CD4-positive, alpha-beta memory T cell (primary cell): ENCODE measurements at places on chromosomes 12 and 14. TPM values are rescaled to one million over a fixed set of nuclear protein-coding genes. Genes with fewer than 3 reads are reported as not detected.

DNA sequence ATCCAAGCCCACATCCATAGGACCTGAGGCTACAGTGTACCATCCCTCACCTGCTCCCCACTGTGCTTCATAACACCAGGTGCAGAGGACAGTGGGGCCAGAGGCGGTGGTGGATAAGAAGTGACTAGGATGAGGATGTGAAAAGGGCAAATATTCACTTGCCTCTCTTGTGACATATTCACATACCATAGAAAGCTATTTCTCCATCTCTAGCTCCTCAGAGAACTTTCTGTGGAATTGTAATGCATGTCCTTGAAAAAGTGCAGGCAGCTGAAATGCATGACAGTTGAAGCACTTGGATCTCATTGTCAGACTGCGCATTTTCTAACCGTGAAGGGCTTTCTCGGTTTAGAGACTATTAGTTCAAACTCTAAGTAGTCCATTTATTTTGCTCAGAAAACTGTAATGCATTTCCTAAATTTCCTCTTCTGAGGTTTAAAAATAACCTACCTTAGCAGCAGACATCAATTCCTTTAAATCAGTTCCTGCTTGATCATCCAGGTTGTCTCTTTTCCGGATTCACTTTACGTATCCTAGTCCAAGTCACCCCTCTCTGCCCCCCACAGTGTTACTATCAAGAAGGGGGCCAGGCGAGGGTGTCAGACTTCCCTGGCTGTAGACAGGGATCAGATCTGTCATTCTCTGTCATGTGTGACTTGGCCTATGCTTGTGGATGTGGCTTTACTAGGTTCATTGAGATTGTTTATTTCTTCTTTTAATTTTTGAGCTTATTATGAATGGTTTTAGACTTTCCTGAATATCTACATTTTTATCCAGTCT, 984.0 kb upstream of the TMEM132C start:
- no peak for DNase-seq
- no peak overlapping the region for H3K4me3 ChIP-seq
- no peak overlapping the region for H3K27ac ChIP-seq
- H3K36me3 ChIP-seq, result no peaks in the 10 kb centered on the region

GRCh38 chr14:24943024-24943423, 106.9 kb downstream of the STXBP6 start:
- no peak overlapping the region for H3K27ac ChIP-seq
- DNase-seq, result no peak
- H3K4me1 ChIP-seq, result no peaks in the 10 kb centered on the region
- H3K4me3 ChIP-seq, result no peak overlapping the region
- no peaks in the 10 kb centered on the region for H3K36me3 ChIP-seq

The LPAR5 gene
- 10.2 TPM for total RNA-seq

- peaks cover 12% of the 10 kb centered on the region for H3K36me3 ChIP-seq
- H3K27me3 ChIP-seq, result no peaks in the 10 kb centered on the region
- H3K4me3 ChIP-seq, result no peak overlapping the region
- no peak for DNase-seq
- H3K27ac ChIP-seq, result no peak overlapping the region
- peaks cover 53% of the 10 kb centered on the region for H3K4me1 ChIP-seq
These were observed 68.0 kb downstream of the WNK1 start for GRCh38 chr12:820336-820735.

GRCh38 chr12:108907839-108908351, 28.0 kb downstream of the DAO start:
- H3K36me3 ChIP-seq, result no peaks in the 10 kb centered on the region
- H3K27ac ChIP-seq, result no peak overlapping the region

GRCh38 chr12:125528281-125528680, 463.0 kb downstream of the AACS start:
- peaks cover 8% of the 10 kb centered on the region for H3K27me3 ChIP-seq
- H3K4me3 ChIP-seq, result no peak overlapping the region
- H3K4me1 ChIP-seq, result no peaks in the 10 kb centered on the region
- DNase-seq, result no peak

- H3K36me3 ChIP-seq, result peaks cover 52% of the 10 kb centered on the region
- peaks cover 31% of the 10 kb centered on the region for H3K4me1 ChIP-seq
- no peak for DNase-seq
- H3K4me3 ChIP-seq, result no peak overlapping the region
- no peak overlapping the region for H3K27ac ChIP-seq
- H3K27me3 ChIP-seq, result no peaks in the 10 kb centered on the region
These were observed 3.4 kb downstream of the ACIN1 start for GRCh38 chr14:23091294-23092225.

DNA sequence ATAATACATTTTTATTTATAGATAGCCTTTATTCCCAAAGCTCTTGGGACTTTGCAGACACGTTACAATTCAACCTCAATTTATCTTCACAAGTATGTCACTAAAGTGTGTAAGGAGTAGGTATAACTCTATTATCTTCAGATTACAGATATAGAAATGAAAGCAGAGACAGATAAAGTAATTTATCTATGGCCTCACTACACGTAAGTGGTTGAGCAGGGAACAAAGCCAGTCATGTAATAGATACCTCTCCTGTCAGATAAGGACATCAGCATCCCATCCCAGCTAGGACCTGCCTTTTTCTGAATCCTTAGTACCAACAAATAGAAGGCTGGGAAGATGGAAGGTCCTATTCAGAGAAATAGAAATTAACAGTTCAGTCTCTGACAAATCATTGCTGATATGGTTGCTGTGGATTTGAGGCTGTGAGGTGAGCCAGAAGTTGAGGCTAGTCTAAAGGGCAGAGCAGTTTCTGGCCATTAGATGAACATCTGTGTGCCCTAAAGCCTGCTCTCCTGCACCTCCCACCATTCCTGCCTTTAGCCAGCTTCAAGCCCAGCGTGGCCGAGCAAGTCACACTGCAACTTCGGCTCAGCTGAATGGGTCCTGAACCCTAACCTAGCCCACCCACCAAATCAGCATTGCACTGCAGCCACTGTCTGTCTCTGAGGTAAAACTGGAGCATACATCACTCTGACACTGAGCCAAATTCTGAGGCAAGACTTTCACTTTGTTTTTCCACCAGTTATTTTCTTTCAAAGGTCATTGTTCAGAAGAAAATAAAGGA, 71.1 kb upstream of the PLEKHA5 start:
- no peak for DNase-seq
- H3K36me3 ChIP-seq, result no peaks in the 10 kb centered on the region
- no peaks in the 10 kb centered on the region for H3K27me3 ChIP-seq
- no peak overlapping the region for H3K27ac ChIP-seq
- H3K4me1 ChIP-seq, result no peaks in the 10 kb centered on the region

The CD27 gene
- 117 TPM for total RNA-seq

The GZMB gene
- total RNA-seq, result not detected

- no peak overlapping the region for H3K27ac ChIP-seq
- DNase-seq, result no peak
These were observed 19.9 kb upstream of the CEP170B start for GRCh38 chr14:104845033-104845666.

The C12orf56 gene
- not detected for total RNA-seq

DNA sequence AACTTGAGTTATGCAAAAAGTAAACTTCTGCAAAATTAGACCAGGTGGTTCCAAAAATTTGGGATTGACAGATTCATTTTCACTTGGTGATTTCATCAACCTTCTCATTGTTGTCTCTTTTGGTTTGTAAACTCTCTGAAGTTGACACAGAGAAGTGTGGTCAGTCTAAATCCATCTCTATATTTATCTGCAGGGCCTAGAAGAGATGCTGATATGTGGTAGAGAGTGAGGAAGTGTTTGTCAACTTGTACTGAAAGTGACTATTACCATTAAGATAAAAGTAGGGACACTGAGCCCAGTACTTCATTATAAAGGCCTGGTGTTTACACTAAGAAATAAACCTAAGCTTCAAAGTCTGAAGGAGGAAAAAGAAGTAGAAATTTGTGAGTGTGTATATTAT, 73.7 kb downstream of the RMST start:
- H3K4me3 ChIP-seq, result no peak overlapping the region
- H3K27me3 ChIP-seq, result no peaks in the 10 kb centered on the region
- no peak for DNase-seq
- H3K4me1 ChIP-seq, result no peaks in the 10 kb centered on the region

- H3K4me1 ChIP-seq, result no peaks in the 10 kb centered on the region
- H3K36me3 ChIP-seq, result no peaks in the 10 kb centered on the region
- H3K27ac ChIP-seq, result no peak overlapping the region
- DNase-seq, result no peak
- H3K27me3 ChIP-seq, result no peaks in the 10 kb centered on the region
These were observed 269.8 kb downstream of the BCAT1 start for GRCh38 chr12:24679126-24679525.

The NKX2-8 gene
- total RNA-seq, result not detected

DNA sequence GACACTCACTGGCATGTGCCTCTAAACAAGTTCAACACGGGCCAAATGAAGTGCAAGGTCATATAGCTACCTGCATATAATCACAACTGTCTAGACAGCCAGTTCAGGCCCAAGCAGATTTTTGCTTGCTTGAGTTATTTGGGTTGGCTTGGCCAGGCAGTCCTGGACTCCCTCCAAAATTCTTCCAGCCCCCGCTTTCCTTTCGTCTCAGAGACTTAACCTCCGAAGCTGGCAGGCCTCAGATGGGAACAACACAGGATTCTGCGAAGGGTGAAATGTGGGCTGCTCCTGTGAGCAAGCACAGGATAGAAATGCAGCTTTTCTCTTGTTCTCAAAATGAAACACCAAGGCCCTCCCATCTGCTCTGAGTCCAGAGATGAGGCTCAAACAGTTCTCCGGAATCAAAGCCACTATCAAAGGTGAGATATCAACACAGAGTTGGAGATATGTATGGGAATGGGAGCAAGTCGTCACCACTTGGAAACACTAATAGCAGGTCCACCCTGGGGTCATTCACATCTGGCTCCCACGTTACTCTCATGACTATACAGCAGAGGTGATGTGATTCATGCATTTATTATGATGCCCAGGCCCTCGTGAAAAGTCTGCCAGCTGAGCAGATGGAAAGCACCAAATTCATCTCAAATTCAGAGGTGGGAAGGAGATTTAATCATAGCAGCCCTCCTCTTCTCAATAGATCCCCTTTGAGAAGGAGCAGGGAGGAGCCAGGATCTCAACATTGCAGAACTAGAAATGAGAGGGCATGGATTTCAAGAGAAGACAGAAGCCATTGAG, 389.8 kb downstream of the NUAK1 start:
- H3K36me3 ChIP-seq, result no peaks in the 10 kb centered on the region
- no peak overlapping the region for H3K4me3 ChIP-seq
- no peak for DNase-seq
- H3K4me1 ChIP-seq, result no peaks in the 10 kb centered on the region

DNA sequence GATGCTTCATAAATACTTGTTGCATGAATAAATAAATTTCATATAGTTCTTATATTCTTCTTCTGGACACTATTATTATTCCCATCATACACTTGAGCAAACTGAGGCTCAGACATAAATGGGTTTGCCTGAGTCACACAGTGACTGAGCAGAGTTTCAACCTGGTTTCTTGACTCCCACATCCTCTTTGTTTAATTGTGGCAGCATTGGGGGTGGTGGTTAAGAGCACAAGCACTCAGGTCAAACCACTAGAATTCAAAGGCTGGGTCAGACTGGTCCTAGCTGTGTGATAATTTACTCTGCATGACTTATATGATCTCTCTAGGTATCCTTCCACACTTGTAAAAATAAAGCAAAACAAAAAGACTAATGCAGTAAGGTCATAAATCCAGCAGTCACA, 274.9 kb upstream of the SRRM4 start:
- no peaks in the 10 kb centered on the region for H3K27me3 ChIP-seq
- H3K4me3 ChIP-seq, result no peak overlapping the region
- no peak overlapping the region for H3K27ac ChIP-seq
- DNase-seq, result no peak
- no peaks in the 10 kb centered on the region for H3K36me3 ChIP-seq

The SLC25A47 gene
- not detected for total RNA-seq

DNA sequence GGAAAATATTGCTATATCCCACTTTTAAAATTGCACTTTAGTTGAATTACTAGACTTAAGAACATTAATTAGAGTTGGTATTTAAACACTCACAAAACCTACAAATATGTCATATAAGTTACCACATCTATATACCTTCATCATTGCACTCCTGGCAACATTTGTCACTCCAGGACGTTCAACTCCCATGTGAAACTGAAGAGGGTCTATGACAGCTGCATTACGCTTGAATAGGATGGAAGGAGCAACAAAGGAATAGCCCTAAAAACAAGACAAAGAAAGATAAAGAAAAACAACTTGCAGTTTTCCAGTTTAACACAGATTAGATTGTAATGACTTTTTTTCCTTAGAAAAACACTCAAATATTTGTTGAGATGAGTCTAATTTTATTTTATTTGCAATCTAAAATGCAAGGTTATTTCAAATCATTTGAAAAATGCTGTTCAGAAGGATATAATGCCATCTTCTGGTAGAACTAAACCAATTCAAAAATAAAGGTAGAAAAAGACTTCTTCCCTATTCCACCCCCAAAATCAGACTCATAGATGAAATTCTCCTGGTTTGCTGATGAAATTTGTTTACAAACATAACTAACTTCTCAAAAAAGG, 84.3 kb upstream of the TTC7B start:
- no peaks in the 10 kb centered on the region for H3K27me3 ChIP-seq
- no peak overlapping the region for H3K27ac ChIP-seq
- no peak for DNase-seq
- H3K4me1 ChIP-seq, result no peaks in the 10 kb centered on the region

The NUMB gene
- total RNA-seq, result 47.3 TPM

The TSPAN9 gene
- total RNA-seq, result 0.67 TPM

DNA sequence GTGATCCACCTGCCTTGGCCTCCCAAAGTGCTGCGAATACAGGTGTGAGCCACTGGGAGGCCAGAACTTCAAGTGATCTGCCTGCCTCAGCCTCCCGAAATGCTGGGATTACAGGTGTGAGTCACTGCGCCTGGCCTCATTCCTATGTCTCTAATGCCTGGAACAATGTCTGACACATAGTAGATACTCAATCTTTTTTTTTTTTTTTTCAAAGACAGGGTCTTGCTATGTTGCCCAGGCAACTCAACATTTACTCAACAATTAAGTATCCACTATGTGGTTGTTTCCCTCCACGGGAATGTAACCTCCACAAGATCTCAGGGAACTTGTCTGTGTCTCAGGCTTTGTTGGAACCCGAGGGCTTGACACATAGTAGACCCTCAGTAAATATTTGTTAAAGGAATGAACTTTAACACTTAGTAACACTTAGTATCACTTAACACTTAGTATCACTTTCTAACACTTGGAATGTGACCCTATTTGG, 3.0 kb upstream of the TMEM120B start:
- H3K27ac ChIP-seq, result no peak overlapping the region
- H3K36me3 ChIP-seq, result no peaks in the 10 kb centered on the region
- DNase-seq, result no peak
- no peaks in the 10 kb centered on the region for H3K27me3 ChIP-seq

GRCh38 chr12:25052196-25052913, 103.5 kb upstream of the BCAT1 start:
- peaks cover 51% of the 10 kb centered on the region for H3K4me1 ChIP-seq
- DNase-seq, result peak; percentile 85
- H3K27ac ChIP-seq, result peak overlapping the region; percentile 52
- H3K27me3 ChIP-seq, result no peaks in the 10 kb centered on the region
- H3K36me3 ChIP-seq, result no peaks in the 10 kb centered on the region

The AKAP6 gene
- 4.4 TPM for total RNA-seq

The RASSF8 gene
- not detected for total RNA-seq

The OTOGL gene
- total RNA-seq, result not detected

GRCh38 chr12:97312570-97313135, 150.0 kb upstream of the RMST start:
- H3K4me1 ChIP-seq, result no peaks in the 10 kb centered on the region
- H3K27ac ChIP-seq, result no peak overlapping the region
- no peak for DNase-seq
- no peak overlapping the region for H3K4me3 ChIP-seq
- H3K36me3 ChIP-seq, result no peaks in the 10 kb centered on the region
